ENCODE measurements at places on chromosomes 6 and 20.

DNA sequence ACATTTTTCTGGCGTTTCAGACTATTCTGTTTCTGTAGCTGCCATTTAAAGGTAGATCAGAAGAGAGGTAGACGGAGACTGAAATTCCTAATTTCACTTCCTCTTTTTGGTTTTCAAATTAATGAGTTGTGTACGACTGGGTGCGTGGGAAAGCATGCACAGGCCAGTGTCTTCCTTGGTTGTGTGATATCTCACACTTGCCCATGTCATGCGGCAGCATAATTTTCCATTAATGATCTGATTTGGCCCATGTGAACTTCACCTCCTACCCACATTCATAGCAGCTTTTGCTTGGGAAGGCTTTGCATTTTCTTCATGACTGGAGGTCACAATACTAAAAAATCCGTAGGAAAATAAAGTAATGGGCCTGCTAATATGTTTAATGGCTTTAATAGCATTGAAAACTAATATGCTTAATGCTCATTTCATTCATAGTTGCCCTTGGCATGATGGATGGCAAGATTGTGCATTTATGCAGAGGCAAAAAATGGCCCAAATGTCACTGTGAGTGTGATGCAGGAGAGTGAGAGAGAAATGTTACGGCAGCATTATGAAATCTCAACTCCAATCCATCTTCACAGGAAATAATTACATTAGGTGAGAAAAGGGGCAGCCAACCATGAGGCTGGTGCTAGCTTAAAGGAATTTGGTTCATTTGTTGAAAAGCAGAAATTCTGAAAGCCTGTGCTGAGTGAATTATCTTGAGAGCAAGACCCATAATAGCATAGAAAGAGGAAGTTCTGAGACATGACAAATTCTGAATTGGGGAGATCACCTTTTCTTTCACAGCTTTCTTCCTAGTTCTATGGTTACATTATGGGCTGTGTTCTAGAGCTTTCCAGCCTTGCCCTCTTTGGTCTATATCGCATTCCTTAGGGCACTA, 69.0 kb upstream of the UST start:
- no peak for DNase-seq

DNA sequence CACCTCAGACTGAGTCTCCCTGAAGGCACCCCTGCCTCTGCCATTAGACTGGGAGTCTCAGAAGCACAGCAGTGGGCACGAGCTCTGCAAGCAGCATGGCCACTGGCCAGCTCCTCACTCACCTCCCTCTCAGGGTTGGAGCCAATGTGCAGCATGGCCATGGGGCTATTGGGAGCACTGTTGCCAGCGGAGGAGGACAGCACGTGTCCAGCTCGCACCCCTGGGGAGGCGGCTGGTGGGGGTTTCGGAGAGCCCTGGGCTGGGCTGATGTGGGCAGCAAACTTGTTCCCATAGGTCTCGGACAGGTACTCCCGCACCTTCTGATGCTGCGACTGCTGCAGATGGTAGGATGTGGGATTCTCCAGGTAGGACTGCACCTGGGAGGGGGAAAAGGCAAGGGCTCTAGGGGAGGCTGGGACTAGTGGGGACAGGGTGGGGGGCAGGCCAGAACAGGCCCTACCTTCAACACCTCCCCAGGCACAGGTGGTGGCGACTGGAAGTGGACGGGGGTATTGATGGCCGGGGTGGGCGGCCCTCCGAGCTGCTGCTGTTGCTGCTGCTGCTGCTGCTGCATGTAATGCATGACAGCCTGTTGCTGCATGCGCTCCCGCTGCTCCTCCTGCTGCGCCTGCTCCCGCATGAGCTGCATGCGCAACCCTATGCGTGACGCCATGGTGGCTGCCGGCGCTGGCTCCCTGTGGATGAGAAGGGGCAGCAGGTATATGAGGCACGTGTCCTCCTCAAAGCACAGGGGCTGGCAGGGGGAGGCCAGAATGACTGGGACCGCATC, 44.7 kb downstream of the TFEB start:
- DNase-seq, result no peak

- no peak for DNase-seq
Observed at GRCh38 chr20:51050531-51051075, 27.7 kb upstream of the KCNG1 start.

GRCh38 chr20:61185841-61186601, 66.0 kb upstream of the CDH4 start:
- peak; percentile 5 for DNase-seq

DNA sequence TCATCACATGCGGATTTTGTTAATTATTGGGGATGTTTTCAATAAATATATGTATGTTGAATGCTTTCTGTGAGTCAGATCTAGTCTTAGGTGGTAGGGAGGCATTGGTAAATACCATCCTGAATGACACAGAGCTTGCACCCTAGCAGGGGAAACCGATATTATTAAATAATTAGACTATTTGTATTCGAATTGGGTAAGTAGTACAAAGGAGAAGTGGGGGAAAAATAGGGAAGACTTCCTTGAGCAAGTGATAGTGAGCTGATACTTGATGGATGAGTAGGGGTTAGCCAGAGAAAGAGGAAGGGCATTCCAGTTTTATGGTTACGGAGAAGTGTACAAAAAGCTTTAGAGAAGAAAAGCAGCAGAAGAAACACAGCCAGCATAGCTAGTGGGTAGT, 1.5 kb downstream of the RIOK1 start:
- DNase-seq, result no peak

DNA sequence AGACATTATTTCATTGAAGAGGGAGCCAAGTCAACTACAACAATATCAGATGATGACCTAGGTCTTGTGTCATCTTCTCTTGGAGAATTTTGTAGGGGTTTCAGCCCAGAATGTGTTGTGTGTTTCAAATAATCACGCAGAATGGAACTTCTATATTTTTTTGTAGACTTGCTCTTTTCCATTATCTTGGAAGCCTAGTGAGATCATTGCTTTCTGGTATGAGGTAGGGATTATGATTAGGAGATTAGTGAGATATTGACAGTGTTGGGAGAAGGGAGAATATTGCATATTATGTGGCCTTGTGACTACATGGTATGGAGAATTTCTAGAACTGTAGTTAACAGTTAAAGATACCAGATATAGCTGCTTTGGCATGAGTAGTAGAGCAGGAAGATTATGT, 423.6 kb upstream of the PLCB4 start:
- no peak for DNase-seq

DNA sequence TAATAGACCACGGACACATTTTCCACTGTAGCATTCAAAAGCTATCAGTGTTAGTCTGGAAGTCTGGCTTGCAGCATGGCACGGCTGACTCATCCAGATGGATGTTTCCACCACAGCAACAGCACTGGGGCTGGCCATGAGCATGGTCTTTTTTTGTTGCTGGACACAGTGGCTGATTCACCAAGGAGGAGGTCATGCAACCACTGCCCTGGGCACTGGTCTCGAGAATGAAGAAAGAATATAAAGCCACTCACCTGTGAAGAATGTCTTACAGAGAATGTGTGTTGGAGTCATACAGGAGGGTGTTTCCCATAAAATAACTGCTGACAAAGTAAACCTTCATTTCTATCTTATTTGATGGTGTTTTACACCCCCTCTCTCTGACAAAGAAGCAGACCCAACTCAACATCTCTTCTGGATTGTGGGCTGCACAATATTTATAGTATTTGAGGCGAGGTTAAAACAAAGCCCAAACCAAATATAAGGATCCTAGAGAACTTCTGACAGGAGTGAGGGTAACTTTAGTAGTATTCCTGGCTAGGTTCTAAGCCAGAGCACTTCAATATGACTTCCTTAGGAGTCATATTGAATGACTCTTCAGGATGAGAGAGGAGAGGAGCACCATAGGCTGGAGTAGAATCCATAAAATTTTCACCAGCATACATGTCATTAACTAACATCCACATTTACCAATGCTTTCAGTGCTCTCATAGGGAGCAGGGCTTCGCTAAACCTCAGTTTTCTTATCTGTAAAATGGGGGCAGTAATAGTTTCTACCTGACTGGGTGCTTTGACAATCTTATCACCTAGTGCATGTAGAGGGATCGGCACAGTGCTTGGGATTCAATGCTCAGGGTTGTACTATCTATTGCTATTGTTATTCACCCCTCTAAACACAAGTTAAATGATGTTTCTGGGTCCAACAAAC, 121.4 kb downstream of the KIF13A start:
- DNase-seq, result peak; percentile 65

DNA sequence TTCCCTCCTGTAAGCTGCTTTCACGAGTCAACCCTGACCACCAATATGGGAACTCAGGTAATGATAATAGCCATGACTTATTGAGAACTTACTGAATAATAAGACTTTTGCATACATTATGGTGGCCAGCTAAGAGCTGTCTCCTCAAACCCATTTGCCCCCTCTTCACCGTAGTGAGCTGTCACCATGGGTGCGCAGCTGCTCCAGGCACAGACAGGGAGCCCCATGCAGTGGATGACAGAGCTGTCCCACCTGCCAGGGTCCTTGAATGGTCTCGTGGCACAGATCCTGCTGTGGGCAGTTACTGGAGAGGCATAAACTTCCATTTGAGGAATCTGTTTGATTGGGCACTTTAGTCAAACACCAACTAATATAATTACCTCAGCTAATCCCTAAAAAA, 1.9 kb downstream of the SLC22A16 start:
- DNase-seq, result no peak

DNA sequence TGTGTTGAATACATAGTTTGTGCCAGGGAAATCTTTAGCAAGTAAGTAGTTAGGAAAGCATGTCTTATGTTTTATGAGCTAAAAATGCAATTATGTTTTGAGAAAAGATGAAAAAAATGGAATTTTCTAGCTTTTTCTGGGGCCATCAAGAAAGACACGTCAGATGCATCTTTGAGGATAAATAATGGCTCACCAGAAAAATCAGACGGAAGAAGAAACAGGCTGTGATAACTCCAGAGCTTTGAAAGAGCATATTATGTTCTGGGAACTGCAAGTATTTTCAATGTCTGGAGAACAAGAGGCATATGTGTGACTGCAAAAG, 173.7 kb downstream of the CLVS2 start:
- no peak for DNase-seq

Data from muscle of back (tissue), 13 donors.